ENCODE measurements at places on chromosomes 6 and 20.

DNA sequence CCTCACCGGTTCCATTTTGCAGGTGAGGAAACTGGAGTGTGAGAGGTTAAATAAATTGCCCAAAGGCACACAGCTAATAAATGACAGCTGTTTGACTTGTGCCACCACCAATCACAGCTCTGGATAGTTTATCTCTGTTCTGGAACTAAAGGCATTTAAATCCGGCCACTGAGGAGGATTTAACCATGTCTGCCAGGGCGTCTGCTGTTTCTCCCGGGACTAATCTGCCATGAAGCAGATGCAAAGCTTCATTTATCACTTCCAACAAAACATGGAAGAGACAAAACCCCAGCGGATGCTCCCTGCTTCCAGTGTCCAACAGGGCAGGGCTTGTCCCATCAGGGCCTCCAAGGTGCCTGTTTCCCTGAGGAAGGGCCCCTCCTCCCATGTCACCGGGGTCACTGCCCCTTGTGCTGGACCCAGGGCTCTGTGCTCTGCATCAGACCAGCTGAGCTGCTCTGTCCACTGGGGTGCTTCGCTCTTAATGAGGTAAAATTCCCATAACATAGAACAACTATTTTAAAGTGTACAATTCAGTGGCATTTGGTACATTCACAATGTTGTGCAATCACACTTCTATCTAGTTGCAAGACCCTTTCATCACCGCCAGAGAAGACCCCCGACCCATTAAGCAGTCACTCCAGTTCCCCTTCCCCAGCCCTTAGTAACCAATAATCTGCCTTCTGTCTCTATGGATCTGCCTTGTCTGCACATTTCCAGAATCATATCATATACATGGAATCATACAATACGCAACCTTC lies 244.3 kb downstream of the PTPRT start:
- DNase-seq: no peak

DNA sequence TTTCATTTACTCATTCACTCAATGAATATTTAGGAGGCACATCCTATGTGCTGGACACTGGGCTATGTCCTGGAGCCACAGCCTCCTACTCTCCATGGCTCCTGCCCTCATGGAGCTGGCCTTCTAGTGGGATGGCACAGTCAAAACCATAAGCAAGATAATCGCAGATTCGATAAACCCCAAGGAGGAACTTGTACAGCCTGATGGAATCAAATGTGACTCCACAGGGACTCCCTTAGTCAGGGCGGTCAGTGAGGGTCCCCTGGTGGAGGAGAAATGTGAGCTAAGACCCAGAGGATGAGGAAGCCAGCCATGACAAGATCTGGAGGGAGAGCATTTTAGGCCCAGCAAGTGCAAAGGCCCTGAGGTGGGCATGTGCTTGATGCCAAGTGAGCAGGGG lies 211.9 kb downstream of the PREX1 start:
- no peak for DNase-seq

- no peak for DNase-seq
Measured at GRCh38 chr6:90936286-90936685, 349.4 kb upstream of the MAP3K7 start.

GRCh38 chr6:125212377-125212776 lies 58.8 kb downstream of the TPD52L1 start:
- DNase-seq: no peak

DNA sequence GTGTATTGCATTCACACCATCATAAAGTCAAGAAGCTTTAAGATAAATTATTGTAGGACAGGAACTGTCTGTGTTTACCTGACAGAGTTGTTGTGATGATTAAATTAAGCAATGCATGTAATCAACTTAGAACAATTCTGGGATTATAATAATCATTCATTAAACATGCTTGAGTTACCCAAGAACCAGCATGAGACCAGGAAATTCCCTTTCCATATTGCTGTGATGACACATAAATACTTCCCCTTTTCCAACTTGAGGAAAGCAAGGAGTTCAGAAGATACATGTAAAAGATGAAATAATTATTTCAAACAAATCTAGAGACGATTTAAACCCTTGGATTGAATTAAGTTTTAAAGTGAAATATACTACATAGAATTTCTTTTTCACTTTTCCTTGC lies 404.4 kb downstream of the GJA1 start:
- no peak for DNase-seq

- no peak for DNase-seq
Measured at GRCh38 chr6:148658681-148659430, 88.0 kb upstream of the UST start.

GRCh38 chr6:16718356-16718755 lies 42.9 kb downstream of the ATXN1 start:
- DNase-seq: no peak

GRCh38 chr6:150575836-150576235 lies 23.8 kb upstream of the PLEKHG1 start:
- DNase-seq: no peak

DNA sequence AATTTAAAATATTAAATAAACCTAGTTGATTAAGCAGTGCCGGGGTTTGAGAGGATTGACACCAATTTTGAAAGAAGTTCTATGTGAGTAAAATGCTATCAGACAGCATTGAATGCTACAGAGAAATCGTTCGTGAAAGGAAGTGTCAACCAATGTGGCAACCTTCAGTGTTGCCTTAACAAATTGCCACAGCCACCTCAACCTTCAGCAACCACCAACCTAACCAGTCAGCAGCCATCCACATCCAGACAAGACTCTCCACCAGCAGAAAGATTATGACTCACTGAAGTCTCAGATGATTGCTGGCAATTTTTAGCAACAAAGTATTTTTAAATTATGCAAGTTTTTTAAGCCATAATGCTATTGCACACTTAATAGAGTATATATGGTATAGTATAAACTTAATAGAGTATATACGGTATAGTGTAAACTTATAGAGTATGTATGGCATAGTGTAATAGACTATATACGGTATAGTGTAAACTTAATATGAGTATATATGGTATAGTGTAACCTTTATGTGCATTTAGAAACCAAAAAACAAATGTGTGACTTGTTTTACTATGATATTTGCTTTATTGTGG lies 65.3 kb upstream of the ID4 start:
- no peak for DNase-seq

- DNase-seq: no peak
Measured at GRCh38 chr6:35388772-35389352, 46.5 kb downstream of the PPARD start.

DNA sequence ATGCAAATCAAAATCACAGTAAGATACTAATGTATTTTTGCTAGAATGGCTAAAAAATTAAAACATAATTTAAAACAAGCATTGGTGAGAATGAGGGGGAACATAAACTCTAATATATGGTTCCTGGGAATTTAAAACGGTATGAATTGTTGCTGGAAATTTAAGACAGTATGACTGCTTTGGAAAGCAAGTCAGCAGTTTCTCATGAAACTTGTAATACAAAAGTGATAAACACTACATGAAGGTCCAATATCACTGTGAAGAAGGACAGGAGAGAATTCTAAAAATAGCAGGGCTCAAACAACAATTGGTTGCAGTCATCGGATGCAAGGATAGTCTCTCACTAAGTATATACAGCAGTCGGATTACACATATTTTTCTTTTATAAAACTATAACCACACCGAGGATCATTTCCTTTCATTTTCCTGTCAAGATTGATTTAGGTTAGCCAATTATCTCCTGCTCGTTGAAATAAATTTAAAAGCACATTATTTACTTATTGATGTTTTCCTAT lies 18.5 kb upstream of the PRSS16 start:
- no peak for DNase-seq

GRCh38 chr20:1664911-1665310 lies 7.3 kb upstream of the SIRPG start:
- DNase-seq: no peak

DNA sequence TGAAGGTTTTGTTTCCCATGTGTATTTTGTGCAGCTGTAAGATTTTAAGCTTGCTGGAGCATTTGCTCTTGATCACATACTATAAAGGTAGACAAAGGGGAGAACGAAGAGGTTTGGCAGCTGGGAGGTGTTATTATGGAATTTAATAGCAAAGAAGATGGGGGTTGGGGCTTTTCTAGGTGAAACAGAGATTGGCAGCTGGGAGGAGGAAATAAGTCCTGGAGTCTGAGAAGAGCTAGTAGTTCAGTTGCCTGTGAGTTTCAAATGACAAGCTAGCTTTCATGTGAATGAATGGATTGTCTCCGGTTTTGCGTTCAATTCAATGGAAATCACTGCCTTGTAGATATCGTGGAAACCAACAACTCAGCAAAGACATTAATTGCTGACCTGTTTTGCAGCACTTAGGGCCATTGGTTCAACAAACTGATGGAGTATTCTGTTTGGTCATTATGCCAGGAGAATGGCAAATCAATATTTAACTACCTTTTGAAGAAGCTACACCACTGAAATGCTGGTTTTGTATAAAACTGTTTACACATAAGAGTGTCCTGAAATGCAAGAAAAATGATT lies 38.1 kb upstream of the FLRT3 start:
- DNase-seq: no peak

GRCh38 chr6:157316871-157317814 lies 6.2 kb downstream of the TMEM242 start:
- DNase-seq: no peak

- no peak for DNase-seq
Measured at GRCh38 chr6:18562726-18563125, 175.6 kb downstream of the RNF144B start.

DNA sequence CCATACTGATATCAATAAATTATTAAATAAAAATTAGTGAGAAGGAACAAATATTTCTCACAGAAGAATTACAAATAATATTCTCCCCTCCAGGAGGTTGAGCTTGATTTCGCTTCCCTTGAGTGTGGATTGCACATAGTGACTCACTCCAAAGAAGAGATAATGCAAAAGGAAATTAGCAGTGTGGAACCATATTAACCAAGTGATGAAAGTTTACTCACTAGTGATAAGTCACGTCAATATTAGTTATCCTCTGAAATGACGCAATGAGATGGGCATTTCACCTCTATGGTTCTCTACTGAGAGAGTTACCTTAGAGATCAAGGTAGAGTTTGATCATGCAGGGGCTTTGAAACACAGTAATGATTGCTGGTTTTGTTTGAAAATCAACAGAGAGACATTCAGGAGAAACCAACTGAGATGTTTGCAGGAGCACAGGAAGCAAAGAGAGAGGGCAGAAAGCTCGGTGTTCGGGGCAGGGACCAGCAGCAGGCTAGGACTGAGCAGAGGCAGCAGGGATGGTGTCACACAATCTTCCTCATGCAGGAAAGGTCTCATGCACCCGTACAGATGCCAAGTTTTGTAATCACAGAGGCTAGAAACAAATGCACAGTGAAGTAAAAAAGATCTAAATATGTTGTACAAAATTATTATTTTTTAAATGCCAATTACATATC lies 634.5 kb downstream of the QKI start:
- DNase-seq: no peak

DNA sequence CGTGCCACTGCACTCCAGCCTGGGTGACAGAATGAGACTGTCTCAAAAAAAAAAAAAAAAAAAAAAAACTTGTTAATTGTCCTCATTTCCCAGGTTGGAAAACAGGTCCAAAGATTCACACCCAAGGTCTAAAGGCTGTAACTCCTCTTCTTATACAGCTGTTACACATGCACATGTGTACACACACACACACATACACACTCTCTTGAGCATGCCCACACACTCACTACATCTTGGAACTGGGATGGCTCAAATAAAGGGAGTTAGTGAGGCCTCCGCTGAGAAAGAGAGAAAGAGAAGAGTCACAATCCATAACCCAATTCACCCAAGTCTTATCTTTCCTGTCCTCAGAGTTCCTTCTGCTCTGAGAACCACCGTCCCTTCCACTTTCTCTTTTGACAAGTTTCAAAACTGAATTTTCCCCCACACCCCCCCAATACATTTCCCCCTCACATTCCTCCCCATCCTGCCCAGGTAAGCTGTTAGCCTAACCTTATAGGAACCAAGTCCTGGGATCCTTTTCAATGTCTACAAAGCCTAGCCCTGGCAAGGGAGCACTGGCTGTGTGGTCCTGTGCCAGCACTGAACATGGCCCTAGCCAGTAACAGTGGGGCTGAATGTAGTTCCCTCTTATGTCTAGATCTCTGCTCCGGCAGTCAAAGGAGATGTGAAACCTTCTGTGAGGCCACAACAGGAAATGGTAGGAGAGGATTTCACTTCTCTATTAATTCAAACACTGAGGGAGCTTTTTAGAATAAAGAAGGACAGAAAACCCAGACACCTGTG lies 3.2 kb upstream of the HLA-DMB start:
- DNase-seq: no peak

- no peak for DNase-seq
Measured at GRCh38 chr6:16092140-16092539, 36.7 kb upstream of the MYLIP start.

DNA sequence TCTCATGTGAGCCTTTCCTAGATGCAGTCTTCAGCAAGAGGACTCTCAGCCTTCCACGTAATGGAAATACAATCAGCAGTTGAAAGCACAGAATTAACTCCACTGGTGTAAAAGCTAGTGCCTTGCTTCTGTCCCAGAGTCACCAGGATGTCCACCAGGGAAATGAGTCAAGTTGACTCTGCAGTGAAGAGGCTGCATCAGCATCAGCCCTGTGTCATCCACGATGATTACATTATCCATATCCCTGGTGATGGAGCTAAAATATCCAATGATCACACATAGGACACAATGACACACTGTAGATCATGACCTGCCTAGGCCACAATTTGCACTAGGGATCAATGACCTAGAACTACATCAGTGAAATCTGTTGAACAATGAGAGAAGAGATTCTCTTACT lies 262.4 kb downstream of the ERMARD start:
- no peak for DNase-seq

- no peak for DNase-seq
Measured at GRCh38 chr6:86941461-86941860, 4.1 kb downstream of the HTR1E start.

DNA sequence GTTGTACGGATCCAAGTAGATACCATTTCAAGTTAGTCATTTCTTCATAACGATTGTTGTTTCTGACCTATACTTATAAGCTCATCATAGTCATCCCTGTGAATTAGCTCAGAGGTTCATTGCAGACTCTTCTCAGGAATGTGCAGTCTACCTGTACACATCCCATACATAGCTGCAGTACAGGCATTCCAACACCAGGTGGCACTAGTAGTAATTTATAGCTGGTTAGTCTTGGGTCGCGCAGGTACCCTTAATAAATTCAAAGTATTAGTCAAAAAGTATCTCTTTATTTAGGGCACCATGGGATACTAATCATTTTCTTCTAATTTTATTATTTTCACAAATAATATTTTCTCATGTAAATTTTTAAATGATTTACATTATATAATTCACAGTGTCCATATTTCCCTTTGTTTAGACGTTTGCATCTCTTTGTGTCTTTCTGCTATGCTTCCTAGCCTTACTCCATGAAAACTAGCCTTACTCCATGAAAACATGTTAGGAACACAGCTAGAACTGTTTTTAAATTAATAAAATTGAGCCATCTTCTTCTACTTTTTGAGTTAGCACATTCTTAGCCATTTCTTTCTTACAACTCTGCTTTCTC lies 128.6 kb upstream of the FAM83B start:
- DNase-seq: peak; percentile 40

Measured in erythroblast (primary cell).